Esophagus muscularis mucosa (tissue), 4 donors: ENCODE measurements at places on chromosomes 4 and X. TPM values are rescaled to one million over a fixed set of nuclear protein-coding genes. Genes with fewer than 3 reads are reported as not detected.

HHIP gene
- 0.75 TPM for total RNA-seq

CLNK gene
- not detected for total RNA-seq

RTL5 gene
- total RNA-seq: 13.7 TPM

IL13RA2 gene
- 0.39 TPM for total RNA-seq

DNA sequence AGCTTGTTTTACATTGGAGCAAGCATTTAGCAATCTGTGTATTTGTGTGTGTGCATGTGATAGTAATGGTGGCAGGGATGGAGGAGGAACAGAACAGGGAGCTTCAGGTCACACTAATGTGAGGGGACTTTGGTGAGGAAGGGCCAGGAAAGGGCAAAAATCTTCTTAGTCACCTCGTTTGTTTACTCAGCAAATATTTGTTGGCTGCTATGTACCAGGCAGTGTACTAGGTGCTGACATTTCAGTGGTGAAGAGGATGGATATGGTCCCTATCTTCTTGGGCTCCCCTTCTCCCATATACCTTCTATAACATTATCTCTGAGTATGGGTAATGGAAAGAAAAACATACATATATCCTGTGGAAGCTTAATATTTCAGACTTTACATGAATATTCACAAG, 48.5 kb upstream of the HDAC8 start:
- H3K36me3 ChIP-seq: no peaks in the 10 kb centered on the region
- no peak for DNase-seq
- no peaks in the 10 kb centered on the region for H3K4me1 ChIP-seq
- no peak overlapping the region for H3K27ac ChIP-seq
- H3K4me3 ChIP-seq: no peak overlapping the region
- no peaks in the 10 kb centered on the region for H3K27me3 ChIP-seq

GRCh38 chr4:23763559-23763958, 126.3 kb downstream of the PPARGC1A start:
- H3K4me3 ChIP-seq: no peak overlapping the region
- DNase-seq: no peak
- H3K36me3 ChIP-seq: no peaks in the 10 kb centered on the region
- H3K27me3 ChIP-seq: no peaks in the 10 kb centered on the region
- no peaks in the 10 kb centered on the region for H3K4me1 ChIP-seq
- no peak overlapping the region for H3K27ac ChIP-seq

- H3K36me3 ChIP-seq: no peaks in the 10 kb centered on the region
- DNase-seq: no peak
- H3K27me3 ChIP-seq: no peaks in the 10 kb centered on the region
- H3K27ac ChIP-seq: no peak overlapping the region
These were observed 15.4 kb downstream of the GASK1B start for GRCh38 chr4:158157412-158157811.

- no peaks in the 10 kb centered on the region for H3K4me1 ChIP-seq
- H3K27me3 ChIP-seq: no peaks in the 10 kb centered on the region
- H3K27ac ChIP-seq: no peak overlapping the region
- no peak overlapping the region for H3K4me3 ChIP-seq
- no peak for DNase-seq
These were observed 436.2 kb downstream of the KCNIP4 start for GRCh38 chr4:21512353-21512752.

DNA sequence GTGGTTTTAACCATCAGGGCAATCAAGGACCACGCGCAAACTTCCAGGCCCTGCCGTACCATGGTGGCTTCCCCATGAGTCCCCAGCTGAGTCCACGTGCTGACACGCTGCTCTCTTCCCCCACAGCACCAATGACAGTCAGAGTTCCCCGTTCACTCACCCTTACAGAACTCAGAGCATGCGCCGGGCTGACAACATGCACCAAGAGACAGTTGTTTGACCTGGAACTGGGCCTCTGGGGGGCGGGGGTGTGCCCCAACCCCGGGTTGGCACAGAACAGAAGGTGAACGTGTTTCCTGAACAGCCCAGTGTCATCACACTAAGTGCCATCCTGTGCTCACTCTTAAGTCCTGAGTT, 29.4 kb downstream of the IRF2 start:
- H3K27me3 ChIP-seq: no peaks in the 10 kb centered on the region
- H3K27ac ChIP-seq: no peak overlapping the region
- no peak overlapping the region for H3K4me3 ChIP-seq

GRCh38 chr4:137278431-137278830, 253.9 kb downstream of the PCDH18 start:
- DNase-seq: no peak
- no peaks in the 10 kb centered on the region for H3K27me3 ChIP-seq
- no peak overlapping the region for H3K4me3 ChIP-seq
- no peaks in the 10 kb centered on the region for H3K4me1 ChIP-seq

- H3K4me3 ChIP-seq: no peak overlapping the region
- no peaks in the 10 kb centered on the region for H3K27me3 ChIP-seq
- no peaks in the 10 kb centered on the region for H3K4me1 ChIP-seq
- no peak for DNase-seq
These were observed 157.1 kb downstream of the VEGFC start for GRCh38 chr4:176635372-176636261.

- H3K4me3 ChIP-seq: no peak overlapping the region
- no peaks in the 10 kb centered on the region for H3K27me3 ChIP-seq
- H3K27ac ChIP-seq: no peak overlapping the region
- no peaks in the 10 kb centered on the region for H3K36me3 ChIP-seq
- H3K4me1 ChIP-seq: no peaks in the 10 kb centered on the region
- no peak for DNase-seq
These were observed 28.5 kb upstream of the PTPN13 start for GRCh38 chr4:86565651-86566050.

DNA sequence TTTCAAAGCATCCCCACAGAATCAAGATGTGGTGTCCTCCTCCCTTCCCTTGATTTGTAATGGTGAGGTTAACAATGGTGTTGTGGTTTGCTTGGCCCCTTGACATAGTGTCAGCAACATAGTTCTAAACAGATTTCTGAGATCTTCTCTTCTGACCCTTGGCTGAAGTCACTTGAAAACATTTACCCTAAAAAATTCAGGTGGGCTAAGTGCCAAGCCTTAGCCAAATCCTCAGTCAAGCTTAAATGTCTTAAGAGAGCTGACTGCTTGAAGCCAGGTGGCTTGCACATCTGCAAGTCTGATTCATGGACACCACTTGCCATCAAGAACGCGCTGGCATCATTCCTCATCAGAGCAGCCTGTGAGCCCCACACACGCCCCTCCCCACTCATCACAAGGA, 173.2 kb downstream of the MGST2 start:
- no peak overlapping the region for H3K27ac ChIP-seq
- H3K4me3 ChIP-seq: no peak overlapping the region
- no peaks in the 10 kb centered on the region for H3K27me3 ChIP-seq
- DNase-seq: no peak

DNA sequence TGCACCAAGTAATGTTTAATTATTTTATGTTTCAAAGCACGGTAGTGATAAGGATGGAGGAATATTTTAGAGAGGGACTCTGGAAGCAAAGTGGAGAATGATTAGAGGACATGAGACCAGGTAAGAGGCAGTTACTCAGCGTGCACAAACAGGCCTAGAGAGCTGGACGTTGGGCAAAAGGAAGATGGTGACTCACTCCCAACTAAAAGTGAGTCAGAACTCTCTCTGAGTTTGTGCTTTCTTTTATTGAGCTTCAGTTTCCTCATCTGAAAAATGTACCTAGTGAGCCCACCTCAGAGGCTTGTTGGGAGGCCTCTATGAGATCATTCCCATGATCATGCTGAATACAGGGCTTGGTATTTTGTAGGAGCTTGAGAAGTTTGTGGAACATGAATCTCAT, 1.6 kb upstream of the ZC4H2 start:
- no peak overlapping the region for H3K27ac ChIP-seq
- DNase-seq: no peak
- H3K36me3 ChIP-seq: no peaks in the 10 kb centered on the region
- no peak overlapping the region for H3K4me3 ChIP-seq
- H3K4me1 ChIP-seq: peaks cover 11% of the 10 kb centered on the region

- no peak overlapping the region for H3K27ac ChIP-seq
- no peak overlapping the region for H3K4me3 ChIP-seq
- no peak for DNase-seq
- no peaks in the 10 kb centered on the region for H3K27me3 ChIP-seq
These were observed 77.9 kb upstream of the AFF2 start for GRCh38 chrX:148422526-148422925.

GRCh38 chr4:44583393-44583792, 68.0 kb downstream of the YIPF7 start:
- no peaks in the 10 kb centered on the region for H3K27me3 ChIP-seq
- H3K4me3 ChIP-seq: no peak overlapping the region
- no peaks in the 10 kb centered on the region for H3K4me1 ChIP-seq
- DNase-seq: no peak
- no peak overlapping the region for H3K27ac ChIP-seq

DNA sequence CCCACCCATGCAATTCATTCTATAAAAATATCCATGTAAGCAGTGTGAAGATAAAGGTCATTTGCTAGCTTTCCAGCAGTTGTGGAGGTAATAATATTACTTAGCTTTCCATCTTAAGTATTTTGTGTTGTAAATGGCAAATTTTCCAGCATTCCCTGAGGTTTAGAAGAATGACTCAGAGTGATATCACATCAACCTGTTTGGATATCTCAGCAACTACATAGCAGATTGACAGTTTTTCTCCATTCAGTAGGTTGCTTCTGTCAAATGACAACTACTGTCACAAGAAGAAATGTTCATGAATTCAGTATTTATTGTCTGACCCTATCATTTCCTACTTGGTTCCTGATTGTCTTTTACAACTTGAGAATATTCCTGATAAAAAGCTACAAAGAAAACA, 434.9 kb upstream of the GALNTL6 start:
- no peaks in the 10 kb centered on the region for H3K4me1 ChIP-seq
- H3K36me3 ChIP-seq: no peaks in the 10 kb centered on the region
- no peak for DNase-seq
- H3K4me3 ChIP-seq: no peak overlapping the region
- no peak overlapping the region for H3K27ac ChIP-seq

DNA sequence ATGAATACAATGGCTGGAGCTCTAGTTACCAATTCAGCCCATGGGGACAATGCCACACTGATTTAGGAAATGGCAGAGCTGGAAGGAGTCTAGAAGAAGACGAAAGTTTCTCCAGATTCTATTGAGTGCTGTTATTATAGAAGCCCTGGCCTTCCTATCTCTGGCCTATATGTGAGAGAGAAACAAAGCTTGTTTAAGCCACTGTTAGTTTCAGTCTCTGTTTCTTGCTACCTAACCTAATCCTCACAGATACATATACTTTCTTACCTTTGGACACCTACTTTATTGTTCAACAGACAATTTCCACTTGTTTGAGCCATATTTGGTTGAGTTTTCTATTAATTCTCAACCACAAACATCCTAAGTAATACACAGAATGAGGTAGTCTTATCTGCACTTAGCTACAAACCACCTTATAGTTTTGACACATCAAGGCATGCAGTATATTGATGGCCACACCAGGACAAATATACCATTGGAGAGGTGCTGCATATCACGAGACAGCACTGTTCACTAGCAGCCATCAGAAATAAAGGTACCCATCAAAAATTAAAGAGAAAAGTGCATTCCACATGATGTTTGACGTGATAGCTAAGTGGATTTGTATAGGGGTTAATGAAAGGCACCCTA, 190.2 kb downstream of the SMIM20 start:
- peaks cover 14% of the 10 kb centered on the region for H3K4me1 ChIP-seq
- H3K36me3 ChIP-seq: no peaks in the 10 kb centered on the region
- no peak for DNase-seq
- no peak overlapping the region for H3K27ac ChIP-seq
- H3K4me3 ChIP-seq: no peak overlapping the region
- no peaks in the 10 kb centered on the region for H3K27me3 ChIP-seq

DNA sequence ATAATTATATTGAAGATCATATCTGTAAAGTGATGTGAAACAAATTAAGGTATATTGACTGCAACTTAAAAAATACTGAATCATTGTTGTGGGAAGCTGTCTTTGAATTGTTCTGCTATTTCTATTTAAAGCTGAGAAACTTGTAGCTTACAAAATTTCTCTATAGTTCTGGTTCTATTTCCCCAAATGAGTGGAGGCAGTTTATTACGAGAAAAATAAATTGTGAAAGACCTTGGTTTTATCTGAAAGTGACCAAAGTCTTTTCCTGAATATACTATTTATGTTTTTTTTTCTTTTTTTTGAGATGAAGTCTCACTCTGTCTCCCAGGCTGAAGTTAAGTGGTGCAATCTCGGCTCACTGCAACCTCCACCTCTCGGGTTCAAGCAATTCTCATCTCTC, 165.4 kb downstream of the SH3BGRL start:
- no peak for DNase-seq
- no peaks in the 10 kb centered on the region for H3K36me3 ChIP-seq
- H3K4me1 ChIP-seq: no peaks in the 10 kb centered on the region
- H3K27ac ChIP-seq: no peak overlapping the region
- H3K4me3 ChIP-seq: no peak overlapping the region

GRCh38 chr4:4233610-4234009, 6.9 kb upstream of the OTOP1 start:
- no peak overlapping the region for H3K27ac ChIP-seq
- no peak for DNase-seq
- no peaks in the 10 kb centered on the region for H3K4me1 ChIP-seq
- no peaks in the 10 kb centered on the region for H3K27me3 ChIP-seq

DNA sequence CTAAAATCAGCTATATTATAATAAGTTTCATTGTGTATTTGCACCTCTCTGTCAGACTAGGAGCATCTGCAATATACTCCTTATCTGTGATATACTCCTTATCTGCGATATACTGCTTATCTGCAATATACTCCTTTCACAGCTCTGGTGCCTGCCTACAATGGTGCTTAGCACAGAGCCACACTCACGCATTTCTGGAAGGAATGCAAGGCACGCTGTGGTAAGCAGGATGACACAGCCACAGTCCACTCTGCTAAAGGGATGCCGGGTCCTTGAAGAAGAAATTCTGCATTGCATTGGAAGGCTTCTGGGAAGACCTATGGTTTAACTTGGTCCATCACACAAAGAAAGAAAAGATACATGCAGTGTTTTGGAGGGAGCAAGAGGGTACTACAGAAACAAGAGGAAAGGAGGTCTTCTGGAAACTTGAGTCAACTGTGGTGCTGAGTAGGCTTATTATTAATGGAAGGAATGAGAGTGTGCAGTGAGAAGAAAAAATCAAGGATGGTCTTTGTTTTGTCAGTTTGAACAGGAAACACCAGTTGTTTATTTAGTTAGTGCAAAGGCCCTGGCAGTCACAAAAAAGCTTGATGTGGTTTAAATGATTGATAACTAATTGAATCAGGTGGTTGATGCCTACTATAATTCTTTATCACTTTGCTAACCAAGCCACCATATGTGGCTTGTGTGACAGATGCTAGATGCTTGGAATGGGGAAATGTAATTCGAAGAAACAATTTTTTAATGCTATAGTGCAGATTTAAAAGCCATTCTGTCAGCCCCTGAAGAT, 342.3 kb downstream of the GRXCR1 start:
- H3K4me3 ChIP-seq: no peak overlapping the region
- no peaks in the 10 kb centered on the region for H3K27me3 ChIP-seq
- H3K36me3 ChIP-seq: no peaks in the 10 kb centered on the region
- no peak overlapping the region for H3K27ac ChIP-seq

GRCh38 chr4:28774344-28774743, 1913.7 kb downstream of the STIM2 start:
- no peaks in the 10 kb centered on the region for H3K36me3 ChIP-seq
- no peak for DNase-seq
- no peak overlapping the region for H3K27ac ChIP-seq
- H3K4me3 ChIP-seq: no peak overlapping the region
